ENCODE measurements at places on chromosomes 16 and 17.

- no peak for DNase-seq
Observed at GRCh38 chr16:79618692-79619050, 18.1 kb upstream of the MAF start.

DNA sequence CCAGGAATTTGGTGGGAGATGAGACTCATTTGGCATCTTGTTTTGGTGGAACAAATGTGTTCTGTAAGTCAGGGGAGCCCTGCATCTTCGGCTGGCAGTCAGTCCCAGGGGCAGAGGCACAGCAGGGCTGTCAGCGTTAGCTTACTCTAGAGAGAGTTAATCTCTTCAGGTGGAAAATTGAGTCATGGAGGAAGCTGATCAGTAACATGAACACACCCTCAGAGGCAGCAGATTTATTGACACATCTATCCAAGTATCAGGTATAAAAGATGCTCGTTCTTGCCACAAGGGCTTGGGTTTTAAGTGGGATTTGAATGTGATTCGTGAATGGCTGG, 55.2 kb downstream of the EPN2 start:
- no peak for DNase-seq

GRCh38 chr17:44928950-44929720, 13.8 kb upstream of the GFAP start:
- no peak for DNase-seq

DNA sequence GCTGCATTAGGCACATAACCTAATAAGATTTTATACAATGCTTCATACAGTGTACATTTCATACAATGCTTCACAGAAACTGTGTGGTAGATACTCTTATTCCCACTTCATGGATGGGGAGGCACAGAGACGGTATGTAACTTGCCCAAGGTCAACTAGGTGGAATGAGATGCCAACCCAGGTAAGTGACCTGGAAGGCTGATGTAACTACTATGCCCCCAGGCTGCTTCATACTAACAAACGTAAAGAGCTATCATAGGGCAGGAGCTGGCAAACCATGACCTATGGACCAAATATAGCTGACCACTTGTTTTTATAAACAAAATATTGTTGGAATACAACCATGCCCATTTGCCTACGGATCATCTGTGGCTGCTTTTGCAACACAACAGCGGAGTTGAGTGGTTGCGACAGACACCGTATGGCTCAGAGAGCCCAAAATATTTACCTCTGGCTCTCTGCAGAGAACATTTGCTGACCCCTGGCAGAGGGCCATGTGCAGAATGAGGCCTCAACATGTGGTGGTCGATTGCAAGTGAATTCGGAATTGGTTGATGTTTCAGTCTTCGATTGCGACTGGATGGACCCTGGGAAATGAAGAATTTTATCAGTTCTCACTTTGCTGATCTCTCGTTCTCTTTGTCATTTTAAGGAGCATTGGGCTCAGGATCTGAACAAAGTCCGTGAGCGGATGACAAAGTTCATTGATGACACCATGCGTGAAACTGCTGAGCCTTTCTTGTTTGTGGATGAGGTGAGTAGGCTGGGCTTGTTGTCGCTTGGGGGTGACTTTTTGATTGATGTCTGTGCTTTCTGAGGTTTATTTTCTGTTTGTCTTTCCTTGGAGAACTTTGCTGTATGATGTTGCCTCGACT, 109.7 kb downstream of the PLCG2 start:
- DNase-seq = no peak

Measured in NCI-H1417 (cell line).